ENCODE measurements at places on chromosomes 7 and 10.

DNA sequence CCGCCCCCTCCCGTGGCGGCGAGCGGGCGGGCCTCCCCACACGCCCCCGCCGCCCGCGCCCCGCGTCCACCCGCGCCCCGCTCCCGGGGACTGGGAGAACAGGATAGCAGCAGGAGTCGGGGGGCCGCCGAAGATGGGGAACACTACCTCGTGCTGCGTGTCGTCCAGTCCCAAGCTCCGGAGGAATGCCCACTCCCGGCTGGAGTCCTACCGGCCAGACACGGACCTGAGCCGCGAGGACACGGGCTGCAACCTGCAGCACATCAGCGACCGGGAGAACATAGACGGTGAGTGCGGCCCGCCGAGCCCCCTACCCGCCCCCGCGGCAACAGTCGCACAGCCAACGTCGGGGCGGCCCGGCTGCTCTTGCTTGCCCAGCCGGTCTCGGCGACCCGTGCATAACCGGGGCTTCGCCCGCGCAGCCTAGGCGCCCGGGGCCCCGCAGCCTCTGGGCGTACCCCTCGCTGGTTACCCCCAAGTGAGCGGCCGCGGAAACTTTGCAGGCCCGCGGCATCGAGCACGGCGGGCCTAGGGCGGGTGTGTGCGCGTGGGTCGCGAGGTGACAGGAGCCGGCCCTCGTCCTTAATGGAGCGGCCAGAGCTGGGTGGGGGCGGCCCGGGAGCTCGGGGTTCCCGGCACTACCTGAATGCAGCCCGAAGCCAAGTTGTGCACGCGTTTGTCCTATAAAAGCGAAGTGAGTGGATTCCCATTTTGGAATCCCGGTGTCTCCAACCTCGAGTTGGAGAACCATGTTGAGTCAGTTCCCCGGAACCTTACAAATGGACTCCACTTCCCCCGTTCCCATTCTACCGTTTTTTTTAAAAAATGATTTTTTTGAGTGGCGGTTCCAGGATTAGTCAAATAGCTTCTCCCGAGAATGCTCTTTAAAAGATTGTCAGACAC, 863 bp downstream of the CCNY start:
- DNase-seq = no peak

GRCh38 chr10:128557149-128557710, 431.0 kb upstream of the MKI67 start:
- DNase-seq = no peak

DNA sequence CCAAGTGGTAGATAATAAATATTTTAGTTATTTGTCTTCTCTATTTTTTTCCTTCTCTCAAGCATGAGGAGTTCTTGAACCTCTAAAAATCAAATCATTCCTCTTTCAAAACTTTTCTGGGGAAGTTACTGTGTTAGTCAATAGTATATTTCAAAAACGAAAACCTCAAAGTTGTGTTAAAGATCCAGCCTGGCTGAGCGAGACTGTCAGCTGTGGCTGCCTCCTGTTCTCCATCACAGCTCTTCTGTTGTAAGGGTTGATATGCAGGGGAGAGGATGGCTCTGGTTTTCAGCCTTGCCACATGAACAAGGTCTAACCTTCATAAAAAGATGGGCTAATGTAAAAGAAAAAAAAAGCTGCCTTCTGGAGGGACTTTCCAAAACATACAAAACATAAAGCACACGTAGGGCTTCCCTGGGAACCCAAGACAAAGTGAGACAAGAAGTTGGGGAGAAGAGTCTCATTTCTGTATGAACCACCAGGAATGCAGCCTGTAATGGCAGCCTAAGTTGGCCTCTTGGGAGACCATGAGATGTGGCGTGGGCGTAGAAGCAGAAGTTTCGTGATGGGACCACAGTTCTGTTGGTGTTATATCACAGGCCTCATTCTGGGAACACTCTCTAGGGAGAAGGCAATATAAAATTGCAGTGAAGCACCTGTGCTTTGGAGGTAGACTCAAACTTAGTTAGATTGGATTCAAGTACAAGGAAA, 77.9 kb upstream of the FHIP2A start:
- no peak for DNase-seq

DNA sequence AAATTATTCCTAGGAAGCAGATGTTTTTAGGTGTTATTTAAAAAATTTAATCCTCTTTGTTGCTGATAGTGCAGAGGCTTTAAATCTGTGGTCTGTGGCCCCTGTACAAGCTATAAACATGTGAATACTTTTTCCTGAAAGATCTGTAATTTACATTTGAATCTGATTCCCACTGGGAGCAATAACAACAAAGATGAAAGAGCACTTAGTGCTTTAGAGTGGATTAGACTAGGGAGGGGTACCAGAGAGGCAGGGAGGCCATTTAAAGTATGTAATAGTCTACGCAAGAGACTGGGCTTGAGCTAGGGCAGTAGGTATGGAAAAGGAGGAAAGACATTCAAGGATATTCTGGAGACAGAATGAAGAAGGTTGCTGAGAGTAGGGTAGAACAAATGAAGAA, 19.1 kb downstream of the BTRC start:
- DNase-seq = no peak

DNA sequence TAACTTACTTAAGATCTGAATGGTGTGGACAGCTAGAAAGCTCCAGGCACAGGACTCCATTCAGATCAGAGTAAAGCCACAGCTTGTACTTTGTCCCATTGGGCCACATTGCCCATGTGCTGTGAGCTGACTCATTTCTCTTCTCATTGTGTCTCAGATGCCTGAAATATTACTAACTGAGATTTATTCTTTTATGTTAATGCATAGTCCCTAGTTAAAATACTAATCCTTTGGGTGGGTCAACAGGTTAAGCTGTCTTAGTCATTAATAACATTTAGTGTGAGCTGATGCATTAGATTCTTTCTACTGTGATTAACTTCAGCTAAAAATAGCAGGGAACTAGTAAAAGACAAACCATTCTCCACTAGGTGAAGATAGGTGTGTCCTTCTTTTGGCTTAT, 104.7 kb upstream of the ARMC3 start:
- peak; percentile 77 for DNase-seq

Data from AG10803 (cell line).